Activated naive CD4-positive, alpha-beta T cell (primary cell): ENCODE measurements at places on chromosomes 2 and 18.
A peak's percentile ranks its signal among the peaks of the same experiment; 100 is the strongest.

DNA sequence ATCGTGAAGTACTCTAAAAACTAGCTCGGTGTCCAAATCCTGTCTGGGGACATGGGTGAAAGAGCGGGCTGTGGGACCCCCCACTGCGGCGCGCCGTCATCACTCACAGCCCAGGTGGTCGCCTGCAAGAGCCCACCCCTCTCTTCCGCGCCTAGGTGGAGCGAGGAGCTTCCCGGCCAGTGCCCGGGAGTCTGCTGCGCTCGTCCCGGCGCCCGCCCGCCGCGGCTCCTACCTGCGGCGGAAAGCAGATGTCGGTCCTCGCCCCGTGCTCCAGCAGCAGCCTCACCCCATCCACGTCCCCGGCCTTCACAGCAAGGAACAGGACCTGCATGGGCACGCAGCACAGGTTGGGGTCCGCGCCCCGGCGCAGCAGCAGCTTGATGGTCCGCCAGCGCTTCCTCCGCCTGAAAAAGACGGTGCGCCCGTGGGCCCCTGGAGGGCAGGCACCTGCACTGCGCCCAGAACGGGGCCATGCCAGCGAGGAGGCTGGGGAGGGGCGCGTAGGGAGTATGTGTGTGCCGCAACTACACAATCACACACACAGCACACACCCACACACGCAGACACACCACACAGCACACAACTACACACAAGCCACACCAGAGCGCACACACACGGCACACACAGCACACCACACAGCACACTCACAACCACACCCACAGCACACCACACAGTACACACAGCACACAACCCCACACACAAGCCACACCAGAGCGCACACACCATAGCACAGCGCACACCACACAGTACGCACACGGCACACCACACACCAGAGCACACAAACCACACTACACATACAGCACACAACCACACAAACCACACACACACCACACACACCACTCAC lies 37.4 kb downstream of the ANKMY1 start:
- DNase-seq: no peak

GRCh38 chr2:11573418-11574175 lies 39.8 kb downstream of the GREB1 start:
- no peak for DNase-seq

- no peak for DNase-seq
Observed at GRCh38 chr2:113240150-113240914, 38.4 kb downstream of the PAX8 start.

DNA sequence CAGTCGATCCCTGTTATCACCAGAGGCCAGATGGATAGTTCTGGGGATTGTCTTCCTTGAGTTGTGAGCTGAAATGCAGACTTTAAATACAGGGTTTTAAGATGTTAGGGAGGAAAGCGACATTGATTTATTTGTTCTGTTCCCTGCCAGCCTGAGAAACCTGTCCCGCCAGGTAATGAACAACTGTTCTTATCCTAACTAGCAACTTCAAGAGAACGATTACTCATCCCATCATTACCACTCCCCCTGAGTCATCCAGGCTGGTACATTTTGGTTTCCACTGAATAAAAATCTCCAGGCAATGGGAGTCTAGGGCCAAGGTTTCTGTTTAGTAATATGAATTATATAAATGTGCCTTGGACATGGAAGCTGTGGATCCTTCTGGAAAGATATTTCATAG lies 131.2 kb downstream of the LYPD6B start:
- no peak for DNase-seq

- DNase-seq: no peak
Observed at GRCh38 chr18:79881695-79882094, 69.8 kb downstream of the SLC66A2 start.

- DNase-seq: peak; percentile 46
Observed at GRCh38 chr2:168246483-168247340, 683 bp downstream of the STK39 start.

GRCh38 chr2:148660999-148661398 lies 16.4 kb downstream of the EPC2 start:
- no peak for DNase-seq

DNA sequence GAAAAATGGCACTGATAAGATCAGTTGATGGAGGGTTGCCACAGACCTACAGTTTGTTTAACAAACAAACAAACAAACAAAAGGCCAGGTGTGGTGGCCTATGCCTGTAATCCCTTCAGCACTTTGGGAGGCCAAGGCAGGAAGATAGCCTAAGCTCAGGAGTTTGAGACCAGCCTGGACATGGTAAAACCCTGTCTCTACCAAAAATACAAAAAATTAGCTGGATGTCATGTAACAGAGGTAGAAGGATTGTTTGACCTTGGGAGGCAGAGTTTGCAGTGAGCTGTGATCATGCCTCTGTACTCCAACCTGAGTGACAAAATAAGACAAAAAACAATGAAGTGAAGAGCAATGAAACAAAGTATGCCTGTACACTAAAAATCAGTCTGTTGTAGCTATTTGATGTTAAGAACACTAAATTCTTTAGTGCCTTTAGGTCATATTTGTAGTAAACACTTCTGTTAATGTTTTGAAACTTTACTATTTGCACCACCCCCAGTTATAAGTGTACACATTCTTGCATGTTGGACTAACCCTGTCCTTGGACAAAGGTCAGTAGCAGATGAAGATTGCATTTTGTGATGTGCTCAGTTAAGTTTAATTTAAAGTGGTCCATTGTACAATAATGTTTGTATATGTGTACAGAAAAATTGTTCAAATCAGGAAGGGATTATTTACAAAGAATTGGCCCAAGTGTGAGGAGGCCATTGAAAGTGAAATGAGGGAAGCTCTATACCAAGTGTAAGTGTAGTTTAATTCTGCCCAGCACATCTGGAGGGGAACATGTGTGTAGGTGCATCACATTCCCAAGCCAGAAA lies 73.9 kb downstream of the KYNU start:
- DNase-seq: no peak

- no peak for DNase-seq
Observed at GRCh38 chr2:74915743-74916142, 42.7 kb upstream of the POLE4 start.

- no peak for DNase-seq
Observed at GRCh38 chr2:7595206-7595605, 678.0 kb downstream of the RNF144A start.

GRCh38 chr2:198471291-198471690 lies 666.9 kb downstream of the PLCL1 start:
- DNase-seq: no peak

- DNase-seq: no peak
Observed at GRCh38 chr2:3738454-3738853, 35.1 kb downstream of the DCDC2C start.

- DNase-seq: no peak
Observed at GRCh38 chr2:217269701-217270484, 410.0 kb upstream of the TNP1 start.

DNA sequence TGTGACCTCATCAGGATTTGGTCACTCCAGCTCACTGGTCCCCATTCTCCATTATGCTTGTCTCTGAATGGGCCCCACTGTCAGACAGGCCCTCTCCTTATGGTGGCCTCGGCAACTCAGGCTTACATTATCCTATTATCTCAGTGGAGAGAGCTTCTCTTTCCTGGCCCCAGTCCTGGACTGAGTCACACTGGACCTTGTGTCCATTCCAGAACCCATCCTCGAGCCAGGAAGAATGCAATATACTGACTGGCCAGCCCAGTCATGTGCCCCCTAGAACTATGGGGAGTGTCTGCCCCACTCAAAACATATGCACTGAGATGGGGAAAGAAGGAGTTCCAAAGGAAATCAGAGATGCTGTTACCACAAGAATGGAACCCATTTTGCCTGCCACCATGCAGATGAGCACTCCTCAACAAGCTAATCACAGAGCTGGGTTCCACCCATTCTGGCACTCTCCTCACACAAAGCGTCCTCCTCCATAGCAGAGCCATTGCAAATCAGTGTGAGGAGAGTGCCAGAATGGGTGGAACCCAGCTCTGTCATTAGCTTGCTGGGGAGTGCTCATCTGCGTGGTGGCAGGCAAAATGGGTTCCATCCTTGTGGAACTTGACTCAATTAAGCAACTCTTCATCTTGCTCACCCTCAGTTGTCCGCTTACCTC lies 71.9 kb downstream of the CHRNA1 start:
- no peak for DNase-seq

GRCh38 chr2:148720501-148721001 lies 76.0 kb downstream of the EPC2 start:
- DNase-seq: no peak

- DNase-seq: no peak
Observed at GRCh38 chr18:44884431-44884830, 203.7 kb downstream of the SETBP1 start.

- no peak for DNase-seq
Observed at GRCh38 chr18:63765837-63766236, 9.4 kb upstream of the SERPINB7 start.

- no peak for DNase-seq
Observed at GRCh38 chr2:10559634-10560224, 111.6 kb upstream of the ODC1 start.

DNA sequence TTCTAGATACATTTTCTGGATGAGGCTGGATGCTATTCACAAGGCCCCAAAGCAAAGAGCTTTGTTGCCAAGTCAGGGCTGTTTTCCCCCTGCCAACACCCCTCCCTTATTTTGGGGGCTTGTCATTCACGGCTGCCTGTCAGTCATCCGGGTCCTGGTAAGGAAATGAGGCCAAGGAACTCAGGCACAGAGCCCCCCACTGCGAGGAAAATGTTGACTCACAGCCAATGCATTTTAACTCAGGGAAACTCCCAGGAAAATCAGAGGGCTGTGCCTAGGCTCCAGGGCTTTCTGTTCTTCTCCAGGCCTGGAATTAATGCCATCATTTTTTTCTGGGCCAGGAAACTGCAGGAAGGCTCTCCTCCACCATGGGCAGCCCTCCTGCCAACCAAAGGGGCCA lies 241.1 kb downstream of the SMAD2 start:
- no peak for DNase-seq
